Activated T-cell treated with anti-CD3 and anti-CD28 coated beads for 24 hours (primary cell): ENCODE measurements at places on chromosomes 13 and 19.

DNA sequence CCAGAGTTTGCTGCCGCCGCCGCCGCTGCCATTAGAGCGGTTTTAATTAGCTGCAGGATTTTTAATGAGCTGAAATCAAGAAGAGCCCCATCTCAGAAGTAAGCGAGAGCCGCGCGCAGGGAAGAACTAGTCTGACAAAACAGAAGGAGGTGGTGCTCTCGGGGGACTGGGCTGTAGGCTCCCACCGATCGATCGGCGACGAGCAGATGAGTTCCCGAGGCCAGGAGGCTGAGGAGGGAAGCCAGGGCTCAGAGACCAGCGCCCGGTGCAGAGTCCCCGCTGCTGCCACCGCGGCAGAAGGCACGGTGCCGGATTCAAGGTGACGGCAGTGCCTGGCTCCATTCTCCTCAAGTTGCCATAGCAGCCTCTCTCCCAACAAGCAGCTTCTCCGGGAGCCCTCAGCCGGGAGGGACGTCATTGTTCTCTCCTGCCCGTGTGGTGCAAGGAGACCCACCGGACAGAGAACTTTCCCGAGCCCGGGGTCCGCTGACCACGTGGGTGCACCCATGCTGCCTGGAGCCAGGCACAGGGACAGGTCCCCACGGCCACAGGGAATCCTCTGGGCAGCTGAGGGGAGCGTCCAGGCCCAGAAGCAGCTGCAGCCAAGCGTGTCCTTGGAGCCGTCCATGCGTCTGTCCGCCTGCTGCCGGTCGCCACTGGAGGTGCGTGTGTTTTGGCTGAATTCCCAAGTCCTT is 62.9 kb downstream of the CHST8 start:
- DNase-seq = no peak

DNA sequence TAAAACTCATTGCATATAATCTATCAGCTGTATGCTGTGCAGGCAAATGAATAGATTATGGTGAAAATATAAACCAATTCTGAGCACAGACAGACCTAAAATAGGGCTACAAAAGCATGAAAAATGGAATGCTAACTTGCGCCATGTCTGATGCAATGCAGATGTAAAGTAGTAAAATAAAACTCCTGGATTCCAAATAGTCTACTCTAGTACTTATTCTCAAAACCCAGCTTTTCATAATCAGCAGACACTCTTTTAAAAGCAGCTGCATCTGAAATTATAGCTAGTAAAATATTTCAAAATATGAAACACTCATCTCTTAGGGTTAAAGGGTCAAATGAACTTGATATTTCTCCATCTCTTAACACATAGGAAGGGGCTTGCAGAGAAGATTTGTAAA is 4.7 kb upstream of the POMP start:
- no peak for DNase-seq

DNA sequence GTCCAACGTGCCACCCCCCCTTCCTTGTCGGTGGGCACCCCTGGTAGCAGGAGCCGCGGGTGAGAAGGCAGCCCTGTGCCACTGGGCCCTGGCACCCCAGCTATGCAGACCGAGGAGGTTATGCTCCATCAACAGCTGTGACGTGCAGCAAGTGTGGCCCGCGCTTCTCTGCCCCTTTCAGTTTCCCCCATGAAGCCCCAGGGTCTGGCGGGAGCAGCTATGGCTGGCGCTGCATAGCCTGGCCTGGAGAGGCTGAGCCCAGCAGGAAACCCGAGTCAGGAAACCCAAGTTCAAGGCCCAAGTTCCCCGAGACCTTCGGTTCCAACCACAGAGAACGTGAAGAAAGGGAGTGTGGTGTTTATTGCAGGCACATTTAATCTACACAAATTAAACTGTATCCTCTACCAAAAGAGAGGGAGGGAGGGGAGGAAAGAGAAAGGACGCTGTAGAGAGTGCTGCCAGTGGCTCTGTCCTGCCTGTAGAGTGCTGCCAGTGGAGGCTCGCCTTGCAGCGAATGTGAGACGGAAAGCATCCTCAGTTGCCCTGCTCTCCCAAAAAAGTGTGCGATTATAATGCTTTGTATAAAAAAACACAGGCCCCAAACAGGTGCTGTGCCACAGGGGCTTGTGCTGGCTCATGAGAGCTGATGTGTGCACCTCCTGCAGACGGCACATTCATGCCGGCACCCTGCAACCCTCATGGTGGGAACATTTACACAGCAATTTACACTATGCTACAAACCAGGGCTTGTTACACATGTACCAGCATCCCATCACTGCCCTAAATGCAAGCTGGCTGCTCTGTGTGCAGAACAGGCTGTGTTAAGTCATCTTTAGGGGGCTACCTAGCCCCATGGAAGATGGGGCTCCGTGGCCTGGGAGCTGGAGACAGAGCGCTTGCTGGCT is 16.3 kb downstream of the POP4 start:
- no peak for DNase-seq

DNA sequence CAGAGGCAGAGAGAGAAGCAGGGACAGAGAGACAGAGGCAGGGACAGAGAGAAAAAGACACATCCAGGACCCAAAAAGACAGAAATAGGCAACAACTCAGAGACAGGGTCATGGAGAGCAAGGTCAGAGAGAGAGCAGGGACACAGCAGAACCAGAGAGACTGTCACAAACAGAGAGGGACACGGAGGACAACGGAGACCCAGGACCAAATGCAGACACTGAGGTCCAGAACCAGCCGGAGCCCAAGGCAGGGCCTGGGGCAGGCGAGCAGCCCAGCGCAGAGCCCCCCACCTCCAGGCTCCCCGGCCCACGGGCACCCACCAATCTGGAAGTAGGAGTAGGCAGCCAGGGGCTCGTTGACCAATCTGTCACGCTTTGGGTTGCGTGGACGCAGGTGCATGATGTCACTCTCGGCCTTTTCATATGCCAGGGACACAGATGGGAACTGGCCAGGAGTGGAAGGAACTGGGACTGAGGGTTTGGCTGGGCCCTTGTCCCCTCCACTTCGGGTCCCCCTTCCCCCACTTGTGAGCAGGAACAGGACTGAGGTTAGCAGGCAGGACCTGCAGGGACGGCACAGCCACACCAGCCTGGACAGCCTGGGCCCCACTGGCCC is 8.1 kb downstream of the TMEM147 start:
- DNase-seq = no peak

- DNase-seq = no peak
These were observed 11.0 kb downstream of the ZSCAN18 start for GRCh38 chr19:58086825-58087710.

DNA sequence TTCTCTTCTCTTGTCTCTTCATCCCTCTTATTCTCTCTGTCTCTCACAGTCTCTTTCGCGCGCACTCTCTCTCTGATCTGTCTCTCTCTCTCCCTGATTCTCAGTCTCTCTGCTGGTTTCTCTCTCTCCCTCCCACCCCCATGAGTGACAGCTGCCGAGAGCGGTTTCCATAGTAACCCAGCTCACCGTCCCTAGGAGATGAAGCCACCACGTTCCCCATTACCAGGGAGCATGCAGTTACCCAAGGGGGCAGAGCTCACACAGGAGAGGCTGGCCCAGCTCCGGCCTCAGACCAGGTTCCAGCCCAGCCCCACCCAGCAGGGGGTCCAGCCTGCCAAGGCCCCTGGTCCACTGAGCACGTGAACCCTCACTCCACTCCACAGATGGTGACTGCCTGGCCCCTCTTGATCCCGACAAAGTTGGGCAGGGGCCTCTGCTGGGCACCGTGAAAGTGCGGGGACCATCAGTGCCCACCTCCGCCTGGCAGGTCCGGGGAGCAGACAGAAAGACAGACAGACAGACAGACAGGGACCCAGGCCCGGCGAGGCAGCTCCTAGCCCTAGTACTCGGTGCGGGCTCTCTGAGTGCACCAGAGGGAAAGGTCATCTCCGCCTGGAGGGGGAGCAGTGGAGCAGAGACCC is 50.6 kb downstream of the CELF5 start:
- peak; percentile 8 for DNase-seq

DNA sequence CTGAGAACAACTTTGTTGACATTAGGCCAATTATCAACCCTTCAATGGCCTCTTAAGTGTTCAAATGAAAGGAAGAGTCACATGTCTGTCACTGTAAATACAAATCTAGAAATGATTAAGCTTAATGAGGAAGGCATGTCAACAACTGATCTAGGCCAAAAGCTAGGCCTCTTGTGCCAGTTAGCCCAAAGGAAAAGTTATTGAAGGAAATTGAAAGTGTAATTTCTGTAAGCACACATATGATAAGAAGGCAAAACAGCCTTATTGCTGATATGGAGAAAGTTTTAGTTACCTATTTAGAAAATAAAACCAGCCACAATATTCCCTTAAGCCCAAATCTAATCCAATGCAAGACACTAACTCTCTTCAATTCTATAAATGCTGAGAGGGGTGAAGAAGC is 604.7 kb downstream of the SLITRK6 start:
- DNase-seq = no peak

GRCh38 chr13:77417897-77418296 is 91.0 kb upstream of the MYCBP2 start:
- no peak for DNase-seq

GRCh38 chr19:48633148-48634035 is 3.8 kb downstream of the DBP start:
- no peak for DNase-seq

DNA sequence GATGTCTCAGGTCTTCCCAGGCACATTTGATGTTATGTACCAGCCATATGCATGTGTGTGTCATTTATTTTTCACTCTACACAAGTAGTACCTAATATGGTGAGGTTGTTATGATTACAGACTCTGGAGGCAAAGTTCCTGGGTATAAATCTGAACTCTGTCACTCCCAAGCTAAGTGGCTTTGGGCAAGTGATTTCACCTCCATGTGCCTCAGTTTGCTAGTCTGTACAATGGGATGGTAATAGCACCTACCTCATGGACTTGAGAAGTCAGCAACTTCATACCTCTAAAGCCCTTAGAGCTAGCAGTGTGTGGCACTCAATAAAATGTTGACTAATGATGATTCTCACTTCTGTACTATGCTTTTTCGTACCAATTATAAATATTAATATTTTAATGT is 3.9 kb upstream of the CATSPERG start:
- DNase-seq = no peak

DNA sequence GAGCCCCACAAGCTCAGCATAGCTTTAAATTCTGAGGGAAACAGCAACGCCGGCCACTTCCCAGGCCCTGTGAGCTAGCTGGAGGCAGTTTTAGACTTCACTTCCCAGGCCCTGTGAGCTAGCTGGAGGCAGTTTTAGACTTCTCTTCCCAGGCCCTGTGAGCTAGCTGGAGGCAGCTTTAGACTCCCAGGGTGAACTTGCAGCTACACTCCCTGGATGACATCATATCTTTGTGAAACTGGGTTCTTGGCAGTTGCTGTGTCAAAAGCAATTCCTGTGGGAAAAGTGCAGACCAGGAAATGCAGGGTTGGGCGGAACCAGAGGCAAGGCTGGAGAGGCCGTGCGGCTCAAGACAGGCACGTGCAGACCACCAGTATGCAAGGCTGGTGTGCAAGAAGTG is 12.7 kb downstream of the SOX1 start:
- no peak for DNase-seq

- DNase-seq = no peak
These were observed 169.8 kb upstream of the SPRY2 start for GRCh38 chr13:80510686-80511085.

- no peak for DNase-seq
These were observed 673.0 kb upstream of the GPC6 start for GRCh38 chr13:92553470-92554114.

- DNase-seq = no peak
These were observed 29.1 kb upstream of the TSC22D1 start for GRCh38 chr13:44605275-44605674.

- DNase-seq = no peak
These were observed 80.0 kb upstream of the FREM2 start for GRCh38 chr13:38606699-38607535.

- DNase-seq = peak; percentile 66
These were observed 7.5 kb upstream of the GPR183 start for GRCh38 chr13:99314640-99315176.

DNA sequence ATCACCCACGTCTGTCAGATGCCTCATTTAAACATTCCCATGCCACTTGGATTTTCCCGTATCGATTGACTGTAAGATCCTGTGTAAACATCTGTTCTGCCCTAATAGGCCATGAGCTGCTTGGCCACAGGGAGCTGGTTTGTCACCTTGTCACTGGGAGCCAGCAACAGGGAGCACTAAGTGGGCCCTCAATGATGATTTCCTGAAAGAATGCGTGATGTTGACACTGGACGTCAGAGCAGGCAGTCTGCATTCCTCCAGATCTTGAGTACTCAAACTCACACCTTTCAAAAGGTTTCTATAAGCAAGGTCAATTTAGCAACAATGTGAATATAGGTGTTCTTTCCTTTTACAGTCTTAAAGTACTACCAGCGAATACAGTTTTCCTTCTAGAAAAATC is 78.8 kb downstream of the TUBGCP3 start:
- DNase-seq = no peak

- no peak for DNase-seq
These were observed 12.8 kb downstream of the DCUN1D2 start for GRCh38 chr13:113477724-113478123.

DNA sequence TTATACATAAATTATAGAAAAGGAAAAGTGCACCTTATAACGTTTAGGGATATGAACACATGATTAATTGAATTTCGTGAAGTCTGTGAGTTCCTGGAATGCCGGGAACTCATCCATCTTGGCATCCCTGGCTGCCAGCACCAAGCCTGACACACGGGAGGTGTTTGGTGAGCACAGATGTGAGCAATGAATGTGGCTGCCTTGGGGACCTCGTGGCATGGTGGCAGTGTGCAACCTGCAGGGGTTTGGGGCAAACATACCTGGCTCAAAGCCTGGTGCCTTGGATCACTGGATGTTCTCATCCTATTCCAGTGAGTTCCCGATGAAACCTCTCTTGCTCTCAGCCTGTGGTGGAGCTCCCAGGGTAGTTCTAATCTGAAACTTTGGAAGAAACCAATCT is 10.4 kb upstream of the MAP2K2 start:
- DNase-seq = no peak

DNA sequence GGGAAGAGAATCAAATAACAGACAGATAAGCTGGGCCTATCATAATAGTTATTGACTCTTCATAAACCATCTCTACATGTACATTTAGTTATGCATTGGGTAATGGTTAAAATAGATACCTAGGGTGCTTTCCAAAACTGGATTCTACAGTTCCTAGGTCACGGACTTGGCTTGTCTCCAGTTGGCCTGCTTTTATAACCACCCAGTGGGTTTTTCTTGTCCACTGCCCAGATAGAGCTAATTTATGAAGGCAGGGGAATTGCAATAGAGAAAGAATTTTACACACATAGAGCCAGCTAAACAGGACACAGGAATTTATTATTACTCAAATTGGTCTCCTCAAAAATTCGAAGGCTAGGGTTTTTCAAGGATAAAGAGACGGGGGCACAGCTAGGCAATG is 97.3 kb downstream of the FAM216B start:
- DNase-seq = no peak

DNA sequence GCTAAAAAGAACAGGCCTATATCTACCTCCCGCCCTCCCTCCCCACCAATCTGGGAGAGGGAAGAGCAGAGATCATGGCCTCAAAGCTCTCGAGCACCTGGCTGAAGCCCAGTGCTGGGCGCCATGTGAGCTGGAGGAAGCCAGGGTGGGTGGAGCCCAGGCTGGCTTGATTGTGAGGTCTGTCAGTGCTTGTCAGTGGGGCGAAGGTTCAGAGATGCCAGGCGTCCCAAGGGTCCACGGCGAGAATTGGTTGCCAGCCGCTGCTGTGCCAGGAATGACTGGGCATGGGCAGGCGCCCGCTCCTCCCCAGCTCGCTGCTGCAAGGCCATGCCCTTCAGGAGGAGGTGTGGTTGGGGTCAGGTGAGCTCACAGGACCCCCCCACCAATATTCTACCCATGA is 11.5 kb downstream of the BEST2 start:
- no peak for DNase-seq
